ENCODE measurements at places on chromosomes 12 and 14.

DNA sequence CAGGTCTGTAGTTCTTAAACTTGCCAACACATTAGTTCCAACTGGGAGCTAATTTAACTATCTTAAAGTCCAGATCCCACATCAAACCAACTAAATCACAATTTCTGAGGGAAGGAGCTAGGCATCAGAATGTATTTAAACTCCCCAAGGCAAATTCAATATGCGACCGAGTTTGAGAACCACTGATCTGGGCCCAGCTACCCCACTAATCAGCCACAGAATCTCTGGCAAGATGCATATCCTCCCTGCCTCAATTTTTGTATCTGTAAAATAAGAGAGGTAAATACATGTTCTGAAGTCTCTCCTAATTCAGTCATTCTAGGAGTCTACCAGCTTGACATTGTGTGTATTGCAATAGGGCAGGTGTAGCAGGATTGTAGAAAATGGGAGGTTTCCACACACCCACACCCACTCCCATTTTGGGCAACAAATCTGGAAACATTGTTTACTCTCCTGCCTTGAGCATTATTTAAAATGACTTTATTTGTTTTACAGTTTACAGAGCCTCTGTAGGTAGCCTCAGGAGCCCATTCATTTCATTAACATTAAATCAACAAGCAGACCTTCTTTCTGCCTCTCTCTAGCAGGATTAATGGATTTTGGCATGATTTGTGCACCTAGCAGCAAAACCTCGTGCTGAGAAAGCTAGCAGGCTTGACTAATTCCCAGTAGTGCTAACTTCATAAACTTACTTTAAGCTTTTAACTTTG, 15.6 kb downstream of the LGR5 start:
- peaks cover 4% of the 10 kb centered on the region for H3K4me1 ChIP-seq
- H3K36me3 ChIP-seq = no peaks in the 10 kb centered on the region
- DNase-seq = no peak
- H3K27me3 ChIP-seq = peaks cover 35% of the 10 kb centered on the region

- no peak overlapping the region for H3K27ac ChIP-seq
- H3K27me3 ChIP-seq = peaks cover 3% of the 10 kb centered on the region
- peaks cover 36% of the 10 kb centered on the region for H3K4me1 ChIP-seq
Measured at GRCh38 chr14:58788655-58789503, 151.1 kb downstream of the DACT1 start.

DNA sequence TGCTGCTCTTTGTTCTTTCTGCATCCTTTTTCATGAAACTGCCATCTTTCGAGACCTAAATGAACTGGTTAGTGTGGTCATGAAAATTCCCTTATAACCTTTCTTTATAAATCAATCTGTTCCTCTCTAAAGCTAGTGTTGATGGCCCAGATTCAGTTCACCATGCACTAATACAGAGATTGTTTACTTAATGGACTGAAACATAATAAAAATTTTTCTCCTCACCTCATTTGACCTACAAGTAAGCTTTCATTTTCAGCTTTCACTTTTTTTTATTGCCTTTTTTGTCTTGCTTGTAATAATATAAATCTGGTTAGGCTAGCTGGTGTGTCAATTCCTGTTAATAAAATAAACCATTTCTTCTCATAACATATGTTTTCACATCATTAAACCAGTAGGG, 183.8 kb downstream of the CCDC59 start:
- no peak for DNase-seq
- H3K36me3 ChIP-seq = no peaks in the 10 kb centered on the region
- no peaks in the 10 kb centered on the region for H3K4me1 ChIP-seq
- peaks cover 7% of the 10 kb centered on the region for H3K27me3 ChIP-seq

GRCh38 chr12:76142305-76142704, 57.8 kb upstream of the NAP1L1 start:
- peaks cover 4% of the 10 kb centered on the region for H3K36me3 ChIP-seq
- peaks cover 13% of the 10 kb centered on the region for H3K4me1 ChIP-seq
- DNase-seq = no peak
- no peak overlapping the region for H3K4me3 ChIP-seq
- H3K27me3 ChIP-seq = no peaks in the 10 kb centered on the region
- no peak overlapping the region for H3K27ac ChIP-seq

DNA sequence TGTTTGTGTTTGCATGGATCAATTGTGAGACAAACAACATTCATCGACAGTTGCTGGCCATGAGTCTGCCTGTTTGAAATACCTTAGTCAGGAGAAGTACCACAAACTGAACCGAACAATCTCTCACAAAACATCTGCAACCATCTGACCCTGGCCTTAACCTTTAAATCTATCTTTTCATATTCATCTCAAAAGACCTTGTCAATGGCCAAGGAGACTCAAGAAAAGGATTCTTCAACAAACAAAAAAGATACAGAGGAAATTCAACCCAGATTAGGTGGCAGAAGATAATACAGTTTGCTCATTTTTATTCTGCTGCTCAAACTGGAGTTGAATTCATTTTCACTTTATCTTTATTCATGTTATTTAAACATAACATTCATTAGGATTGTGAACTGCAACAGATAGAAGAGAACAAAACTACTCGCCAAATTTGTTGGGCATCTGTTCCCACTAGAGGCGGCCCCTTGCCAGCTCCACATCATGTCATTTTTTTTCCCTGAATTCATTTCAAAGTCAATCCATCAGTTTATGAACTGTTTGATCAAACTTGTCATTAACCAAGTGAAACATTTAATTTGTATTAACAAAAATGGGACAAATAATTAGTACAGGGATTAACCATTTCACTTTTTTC, 152.3 kb upstream of the OTX2 start:
- no peaks in the 10 kb centered on the region for H3K4me1 ChIP-seq
- DNase-seq = no peak
- H3K27me3 ChIP-seq = peaks cover under 1% of the 10 kb centered on the region
- H3K4me3 ChIP-seq = no peak overlapping the region
- no peak overlapping the region for H3K27ac ChIP-seq
- H3K36me3 ChIP-seq = no peaks in the 10 kb centered on the region

- H3K4me1 ChIP-seq = peaks cover 9% of the 10 kb centered on the region
- H3K27me3 ChIP-seq = no peaks in the 10 kb centered on the region
- peak overlapping the region; percentile 6 for H3K27ac ChIP-seq
- no peak for DNase-seq
- peaks cover 15% of the 10 kb centered on the region for H3K36me3 ChIP-seq
Measured at GRCh38 chr12:76790564-76791552, 26.9 kb downstream of the ZDHHC17 start.

- H3K27ac ChIP-seq = peak overlapping the region; percentile 93
- H3K4me3 ChIP-seq = no peak overlapping the region
- no peaks in the 10 kb centered on the region for H3K36me3 ChIP-seq
Measured at GRCh38 chr12:46963977-46964971, 115.1 kb upstream of the PCED1B start.

- DNase-seq = no peak
- no peak overlapping the region for H3K27ac ChIP-seq
- peaks cover 12% of the 10 kb centered on the region for H3K4me1 ChIP-seq
- peaks cover 28% of the 10 kb centered on the region for H3K36me3 ChIP-seq
Measured at GRCh38 chr12:64633011-64633939, 23.0 kb downstream of the RASSF3 start.

- no peaks in the 10 kb centered on the region for H3K27me3 ChIP-seq
- H3K27ac ChIP-seq = no peak overlapping the region
- peaks cover 36% of the 10 kb centered on the region for H3K36me3 ChIP-seq
- no peak overlapping the region for H3K4me3 ChIP-seq
- DNase-seq = no peak
Measured at GRCh38 chr12:121277374-121277759, 19.1 kb downstream of the CAMKK2 start.

- peaks cover 23% of the 10 kb centered on the region for H3K4me1 ChIP-seq
- no peak overlapping the region for H3K27ac ChIP-seq
- H3K27me3 ChIP-seq = peaks cover 10% of the 10 kb centered on the region
- no peak for DNase-seq
- H3K4me3 ChIP-seq = no peak overlapping the region
Measured at GRCh38 chr14:34222867-34223266, 239.2 kb downstream of the SPTSSA start.

- H3K4me1 ChIP-seq = peaks cover 28% of the 10 kb centered on the region
- peak overlapping the region; percentile 33 for H3K4me3 ChIP-seq
- no peaks in the 10 kb centered on the region for H3K36me3 ChIP-seq
- H3K27ac ChIP-seq = peak overlapping the region; percentile 88
- peak; percentile 84 for DNase-seq
Measured at GRCh38 chr14:102539544-102540314, 30.2 kb upstream of the ANKRD9 start.

DNA sequence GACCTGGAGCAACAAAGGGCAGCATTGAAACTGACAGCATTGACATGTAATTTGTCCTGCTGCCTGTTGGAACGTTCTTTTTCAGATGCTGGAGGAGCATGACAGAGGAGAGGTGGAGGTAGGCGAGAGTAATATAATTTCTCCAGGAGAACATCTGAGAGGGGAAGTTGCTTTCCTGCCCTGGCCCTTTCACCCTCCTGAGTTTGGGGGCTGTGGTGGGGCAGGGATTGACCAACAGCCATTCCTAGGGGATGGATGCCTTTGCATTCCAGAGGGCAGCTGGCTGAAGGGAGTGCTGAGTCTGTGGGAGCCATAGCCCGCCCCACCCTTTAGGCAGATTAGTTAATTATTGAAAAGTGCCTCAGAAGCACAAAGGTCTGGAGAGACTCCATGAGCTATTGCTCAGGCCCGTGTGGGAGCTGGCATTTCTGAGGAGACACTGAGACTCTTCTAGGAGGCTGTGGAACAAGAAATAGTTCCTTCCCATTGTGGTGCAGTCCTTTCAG, 73.5 kb downstream of the ARF6 start:
- peak overlapping the region; percentile 94 for H3K27ac ChIP-seq
- no peak overlapping the region for H3K4me3 ChIP-seq
- DNase-seq = no peak
- H3K27me3 ChIP-seq = no peaks in the 10 kb centered on the region
- peaks cover 46% of the 10 kb centered on the region for H3K4me1 ChIP-seq

DNA sequence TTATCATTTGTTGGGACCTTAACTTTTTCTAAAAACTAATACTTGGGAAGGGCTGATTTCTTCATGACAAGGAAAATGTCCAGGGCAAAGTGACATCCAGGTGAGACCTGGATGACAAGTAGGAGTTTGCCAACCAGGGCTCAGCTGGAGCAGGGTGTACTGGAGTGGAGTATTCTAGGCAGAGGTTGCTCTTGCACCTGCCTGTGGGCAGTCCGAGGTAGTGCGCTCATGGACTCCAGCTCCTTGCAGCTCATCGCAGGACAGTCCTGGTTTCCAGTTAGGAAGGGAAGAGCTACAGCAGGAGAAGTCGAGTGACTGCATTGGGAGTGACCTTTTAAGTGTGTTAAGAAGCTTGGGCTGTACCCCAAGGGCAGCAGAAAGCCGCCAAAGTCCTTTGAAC, 175.9 kb downstream of the PELI2 start:
- H3K27ac ChIP-seq = no peak overlapping the region
- H3K4me3 ChIP-seq = no peak overlapping the region
- H3K36me3 ChIP-seq = peaks cover 9% of the 10 kb centered on the region
- no peak for DNase-seq
- H3K4me1 ChIP-seq = peaks cover 4% of the 10 kb centered on the region
- no peaks in the 10 kb centered on the region for H3K27me3 ChIP-seq

GRCh38 chr12:89157413-89157812, 194.9 kb downstream of the DUSP6 start:
- H3K36me3 ChIP-seq = no peaks in the 10 kb centered on the region
- no peaks in the 10 kb centered on the region for H3K27me3 ChIP-seq
- no peak for DNase-seq
- H3K4me1 ChIP-seq = no peaks in the 10 kb centered on the region

- peaks cover 1% of the 10 kb centered on the region for H3K4me1 ChIP-seq
- no peak for DNase-seq
- no peak overlapping the region for H3K27ac ChIP-seq
- no peaks in the 10 kb centered on the region for H3K36me3 ChIP-seq
Measured at GRCh38 chr12:109827566-109828550, 5.3 kb downstream of the TRPV4 start.

- peaks cover 8% of the 10 kb centered on the region for H3K4me1 ChIP-seq
- no peak for DNase-seq
- H3K36me3 ChIP-seq = peaks cover 7% of the 10 kb centered on the region
- H3K4me3 ChIP-seq = no peak overlapping the region
- H3K27ac ChIP-seq = no peak overlapping the region
- peaks cover 50% of the 10 kb centered on the region for H3K27me3 ChIP-seq
Measured at GRCh38 chr14:99872786-99873440, 79.7 kb downstream of the EML1 start.

GRCh38 chr12:55743406-55744339, 751 bp downstream of the GDF11 start:
- no peaks in the 10 kb centered on the region for H3K27me3 ChIP-seq
- peak; percentile 63 for DNase-seq
- H3K36me3 ChIP-seq = no peaks in the 10 kb centered on the region
- H3K4me1 ChIP-seq = peaks cover 40% of the 10 kb centered on the region
- H3K4me3 ChIP-seq = peak overlapping the region; percentile 90
- peak overlapping the region; percentile 57 for H3K27ac ChIP-seq

- no peak for DNase-seq
- H3K4me1 ChIP-seq = no peaks in the 10 kb centered on the region
- H3K27me3 ChIP-seq = no peaks in the 10 kb centered on the region
- no peak overlapping the region for H3K4me3 ChIP-seq
- H3K36me3 ChIP-seq = peaks cover 12% of the 10 kb centered on the region
Measured at GRCh38 chr12:112167031-112167461, 41.7 kb downstream of the TRAFD1 start.

DNA sequence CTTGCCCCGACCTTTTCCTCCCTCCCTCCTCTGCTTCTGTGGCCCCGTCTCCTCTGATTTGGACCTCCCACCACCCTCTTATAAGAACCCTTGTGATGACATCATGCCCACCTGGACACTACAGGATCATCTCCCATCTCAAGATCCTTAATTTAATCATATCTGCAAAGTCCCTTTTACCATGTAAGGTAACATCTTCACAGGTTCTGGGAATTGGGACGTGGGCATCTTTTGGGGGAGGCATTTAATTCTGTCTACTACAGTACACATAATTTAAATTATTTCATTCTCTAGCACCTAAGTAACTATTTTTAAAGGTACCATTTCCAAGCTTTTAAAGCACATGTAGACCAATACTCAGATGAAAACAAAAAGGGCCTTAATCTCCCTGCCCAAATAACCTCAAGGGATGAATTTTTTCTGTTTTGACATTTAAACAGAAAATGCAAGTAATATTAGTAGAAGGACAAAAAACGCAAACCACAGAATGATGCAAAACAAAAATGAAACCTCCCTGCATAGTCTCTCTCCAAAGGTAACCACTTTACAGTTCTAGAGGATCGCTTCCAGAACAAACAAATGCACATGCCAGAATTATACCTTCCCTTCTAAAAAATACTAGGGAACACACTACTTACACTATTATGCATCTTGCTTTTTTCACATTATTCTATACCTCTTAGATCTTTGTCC, 222.1 kb downstream of the AACS start:
- no peak overlapping the region for H3K27ac ChIP-seq
- no peaks in the 10 kb centered on the region for H3K4me1 ChIP-seq
- H3K27me3 ChIP-seq = peaks cover 59% of the 10 kb centered on the region
- H3K36me3 ChIP-seq = no peaks in the 10 kb centered on the region

GRCh38 chr14:104724981-104725771, 1.1 kb downstream of the ADSS1 start:
- H3K4me3 ChIP-seq = peak overlapping the region; percentile 84
- H3K27ac ChIP-seq = peak overlapping the region; percentile 89

GRCh38 chr14:30527196-30527595, 31.8 kb upstream of the G2E3 start:
- no peak overlapping the region for H3K27ac ChIP-seq
- H3K36me3 ChIP-seq = no peaks in the 10 kb centered on the region
- H3K4me3 ChIP-seq = no peak overlapping the region

- no peaks in the 10 kb centered on the region for H3K36me3 ChIP-seq
- no peak overlapping the region for H3K4me3 ChIP-seq
- no peak overlapping the region for H3K27ac ChIP-seq
Measured at GRCh38 chr12:103665971-103666370, 78.9 kb downstream of the STAB2 start.
